Hepatocyte (in vitro differentiated cells): ENCODE measurements at places on chromosomes 4 and X.

GRCh38 chr4:1476140-1476513, 69.9 kb upstream of the NKX1-1 start:
- DNase-seq: no peak

- DNase-seq: no peak
These were observed 16.1 kb upstream of the REPS2 start for GRCh38 chrX:16930392-16930791.

DNA sequence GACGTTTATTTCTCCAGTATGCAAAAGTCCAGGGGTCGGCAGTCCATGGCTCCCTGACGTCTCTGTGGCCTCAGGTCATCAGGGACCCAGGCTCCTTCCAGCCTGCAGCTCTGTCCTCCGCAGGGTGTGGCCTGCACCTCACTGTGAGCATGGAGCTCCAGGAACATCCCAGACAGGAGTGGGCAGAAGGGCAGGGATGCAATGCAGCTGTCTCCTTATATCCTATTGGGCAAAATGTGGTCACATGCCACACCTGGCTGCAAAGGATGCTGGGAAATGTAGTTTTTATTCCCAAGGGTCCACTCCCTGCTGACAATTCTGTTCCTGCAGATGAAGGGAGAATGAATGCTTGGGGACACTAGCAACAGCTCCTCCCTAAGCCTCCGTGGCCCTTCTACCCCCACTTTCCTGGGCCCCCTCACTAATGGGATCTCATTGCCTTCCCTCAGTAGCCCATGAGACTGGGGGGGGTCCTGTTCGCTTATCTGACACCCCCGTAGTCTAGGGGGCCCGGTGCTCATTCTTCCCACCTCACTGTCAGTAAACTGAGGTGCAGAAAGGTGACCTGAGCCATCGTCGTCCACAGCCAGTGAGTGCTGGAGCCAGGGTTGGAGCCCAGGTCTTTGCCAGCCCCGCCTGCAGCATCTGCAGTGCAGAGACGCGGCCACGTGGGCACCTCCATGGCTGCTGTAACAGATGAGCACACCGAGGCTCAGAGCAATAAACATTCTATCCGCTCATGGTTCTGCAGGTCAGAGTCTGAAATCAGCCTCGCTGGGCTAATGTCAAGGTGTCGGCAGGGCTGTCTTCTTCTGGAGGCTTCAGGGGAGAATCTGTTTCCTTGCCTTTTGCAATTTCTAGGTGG, 5.9 kb upstream of the GRPEL1 start:
- DNase-seq: peak; percentile 56

GRCh38 chrX:13081395-13082205, 37.2 kb upstream of the FAM9C start:
- DNase-seq: no peak

DNA sequence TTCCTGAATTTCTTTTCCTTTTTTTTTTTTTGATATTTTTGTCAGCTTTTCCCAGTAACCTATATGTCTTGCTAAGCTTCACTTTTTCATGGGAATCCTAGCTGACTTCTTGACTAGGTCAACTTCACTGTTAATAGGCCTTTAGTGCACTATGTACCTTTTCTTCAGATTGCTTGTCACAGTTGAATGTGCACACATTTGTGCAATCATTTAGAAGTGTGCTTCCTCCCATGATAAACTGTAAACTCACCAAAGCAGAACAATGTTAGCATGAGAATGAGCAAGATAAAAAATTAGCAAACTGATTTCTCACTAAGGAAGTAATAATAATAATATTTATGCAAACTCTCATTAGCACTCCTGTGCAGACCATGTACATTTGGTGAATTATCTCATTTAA, 173.2 kb downstream of the PABPC4L start:
- DNase-seq: no peak

DNA sequence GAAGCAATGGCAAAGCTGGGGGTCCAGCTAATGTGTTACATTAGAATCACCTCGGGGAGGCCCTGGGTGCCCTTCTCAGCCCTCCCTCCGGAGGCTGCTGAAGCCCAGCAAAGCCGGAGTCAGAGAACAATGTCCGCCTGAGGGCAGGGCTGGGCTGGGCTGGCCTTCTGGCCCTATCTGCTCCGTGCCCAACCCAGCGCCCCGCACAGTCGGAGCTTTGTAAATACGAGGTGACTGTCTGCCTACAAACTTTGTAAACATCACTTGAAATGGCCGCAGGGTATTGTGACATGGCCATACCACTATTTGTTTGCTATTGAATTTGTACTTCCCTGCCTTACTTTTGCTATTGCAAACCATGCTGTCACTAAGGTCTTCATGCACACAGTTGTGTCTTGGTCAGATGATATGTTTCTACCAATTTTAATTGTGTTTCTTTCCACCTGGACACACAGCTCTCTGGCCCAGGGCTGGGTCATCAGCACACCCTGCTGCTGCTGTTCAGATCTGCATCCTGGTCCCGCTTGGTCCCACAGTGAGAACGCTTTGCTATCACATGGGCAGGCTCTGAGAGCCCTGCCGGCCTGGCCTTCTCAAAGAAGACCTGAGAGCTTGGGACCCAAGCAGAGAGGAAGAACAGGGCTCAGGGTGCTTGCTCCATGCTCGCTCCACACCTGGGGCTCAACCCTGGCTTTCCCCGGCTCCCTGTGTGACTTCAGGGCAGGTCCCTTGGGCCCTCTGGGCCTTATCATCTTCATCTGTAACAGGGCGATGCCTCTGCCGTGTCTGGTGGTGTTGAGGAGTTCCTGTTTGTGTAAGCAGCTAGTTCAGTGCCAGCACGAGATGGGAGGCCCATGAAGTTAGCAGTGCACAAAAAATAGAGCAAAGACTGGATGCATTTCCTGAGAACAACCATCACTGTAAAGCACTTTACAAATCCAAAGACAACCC, 2.3 kb downstream of the S100P start:
- peak; percentile 76 for DNase-seq

- DNase-seq: no peak
These were observed 38.6 kb downstream of the PRPS1 start for GRCh38 chrX:107666931-107667330.

DNA sequence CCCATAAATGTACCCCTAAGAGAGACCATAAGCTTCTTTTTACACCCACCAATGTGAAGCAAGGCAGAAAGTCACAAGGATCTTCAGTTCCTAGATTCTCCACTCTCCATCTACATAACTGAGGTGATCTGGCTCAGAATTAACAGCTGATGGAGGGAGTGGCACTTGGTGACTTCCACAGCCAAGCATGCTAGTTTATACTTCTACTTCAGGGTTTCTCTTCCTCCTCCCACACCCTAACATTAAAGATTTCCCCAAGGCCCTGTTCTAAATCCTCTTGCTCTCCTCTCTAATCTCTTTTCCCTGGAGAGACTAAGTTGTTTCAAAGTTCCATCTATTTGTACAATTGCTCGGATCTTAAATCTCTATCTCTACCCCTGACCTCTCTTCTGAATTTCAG, 81.1 kb downstream of the MBNL3 start:
- DNase-seq: no peak

- no peak for DNase-seq
These were observed 14.5 kb upstream of the MAML3 start for GRCh38 chr4:140168474-140168873.

DNA sequence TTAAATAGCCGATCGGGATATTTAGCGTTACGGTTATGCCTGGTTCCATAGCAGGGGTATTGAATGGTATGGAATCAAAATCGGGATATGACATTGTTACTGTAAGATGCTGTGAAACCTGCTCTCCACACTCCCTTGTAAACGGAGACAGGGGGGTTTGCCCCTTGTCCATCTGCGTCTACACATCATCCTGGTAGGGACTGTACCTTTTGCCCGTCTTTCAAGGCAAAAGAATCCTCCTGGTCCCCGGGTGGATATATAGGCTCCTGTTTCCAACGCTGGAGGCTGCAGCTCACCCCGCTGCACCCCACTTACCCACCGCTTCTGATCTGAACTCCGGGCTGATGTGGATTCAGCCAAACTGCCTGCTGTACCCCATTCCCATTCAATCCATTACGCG, 189.1 kb downstream of the SHOX start:
- no peak for DNase-seq

- DNase-seq: no peak
These were observed 8.0 kb downstream of the NR3C2 start for GRCh38 chr4:148434075-148434773.

- no peak for DNase-seq
These were observed 16.5 kb upstream of the VAMP7 start for GRCh38 chrX:155864655-155865054.

GRCh38 chr4:40916218-40916555, 166.4 kb downstream of the NSUN7 start:
- DNase-seq: no peak

DNA sequence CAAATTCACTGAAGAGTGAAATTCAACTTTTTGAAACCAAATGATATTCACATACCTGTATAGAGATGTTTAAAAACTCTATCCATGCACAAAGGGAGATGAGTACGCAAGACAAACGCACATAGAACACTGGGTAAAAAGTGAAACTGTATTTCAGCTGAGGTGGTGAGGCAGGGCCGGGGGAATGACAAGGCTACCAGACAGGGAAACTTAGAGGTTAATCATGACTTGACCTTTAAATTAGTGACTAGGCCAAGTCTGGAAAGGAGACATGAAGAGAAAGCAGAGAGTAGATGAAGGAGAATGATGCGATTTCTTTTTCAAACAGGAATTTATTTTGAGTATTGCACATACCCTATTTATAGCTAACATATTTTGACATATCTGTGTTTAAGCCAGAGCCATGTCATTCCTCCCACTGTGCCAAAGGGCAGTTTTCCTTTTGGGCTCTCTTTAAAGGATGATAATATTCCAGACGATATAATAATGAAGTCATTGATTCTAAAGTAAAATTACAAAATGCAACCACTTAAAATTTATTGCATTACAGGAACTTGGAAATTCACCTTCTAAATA, 49.4 kb downstream of the ARHGEF6 start:
- DNase-seq: no peak

- no peak for DNase-seq
These were observed 160.8 kb downstream of the NAA11 start for GRCh38 chr4:79164907-79165610.
